ENCODE measurements at places on chromosomes 2 and 18.
A peak's percentile ranks its signal among the peaks of the same experiment; 100 is the strongest.

- DNase-seq, result no peak
These were observed 178.7 kb upstream of the FAM98A start for GRCh38 chr2:33777786-33778185.

DNA sequence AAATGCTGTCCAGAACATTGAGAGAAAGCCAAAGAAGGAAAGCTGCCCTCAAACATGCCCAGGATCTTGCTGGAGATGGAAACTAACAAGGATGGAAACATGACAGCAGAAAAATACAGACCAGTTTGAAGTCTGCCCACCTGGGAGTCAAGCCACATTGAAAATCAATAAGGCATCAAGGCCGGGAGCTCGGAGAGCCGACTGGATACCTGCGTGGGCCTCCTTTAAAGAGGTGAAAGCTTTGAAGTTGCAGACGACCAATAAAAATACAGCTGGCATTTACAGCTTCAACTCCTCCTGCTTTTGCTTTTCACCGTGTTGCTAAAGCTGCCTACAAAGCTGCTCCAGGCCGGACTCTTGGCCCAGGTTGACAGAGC is 279.7 kb downstream of the SRBD1 start:
- no peak for DNase-seq

DNA sequence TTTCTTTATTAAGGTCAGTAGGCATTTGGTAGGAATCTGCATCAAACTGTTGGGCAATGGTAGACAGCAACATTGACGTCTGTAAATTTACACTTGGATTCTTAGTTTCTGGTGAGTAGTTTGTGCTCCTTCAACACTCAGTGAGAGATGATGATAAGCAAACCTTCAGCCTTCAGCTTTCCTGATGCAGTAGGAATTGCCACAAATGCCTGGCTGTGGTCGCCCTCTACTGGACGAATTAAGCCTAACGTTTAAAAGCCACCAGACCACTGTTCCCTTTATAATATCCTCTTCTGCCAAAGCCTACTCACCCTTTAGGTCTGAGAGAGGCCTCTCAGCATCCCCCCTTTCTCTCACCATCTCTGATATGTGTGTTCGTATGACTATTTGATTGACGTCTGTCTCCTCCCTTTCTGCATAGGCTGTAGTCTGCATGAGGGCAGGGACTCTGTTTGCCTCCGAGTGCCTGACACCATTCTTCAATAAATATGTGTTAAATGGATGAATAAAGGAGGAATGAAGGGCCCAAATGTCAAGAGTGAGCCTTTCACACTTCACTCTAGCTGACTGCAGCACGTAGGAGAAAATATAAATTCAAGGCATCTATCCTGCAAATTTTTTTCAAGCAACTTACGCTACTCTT is 47.0 kb upstream of the PLEKHM3 start:
- DNase-seq, result peak; percentile 83

- peak; percentile 54 for DNase-seq
These were observed 1.1 kb downstream of the HK2 start for GRCh38 chr2:74834792-74835755.

DNA sequence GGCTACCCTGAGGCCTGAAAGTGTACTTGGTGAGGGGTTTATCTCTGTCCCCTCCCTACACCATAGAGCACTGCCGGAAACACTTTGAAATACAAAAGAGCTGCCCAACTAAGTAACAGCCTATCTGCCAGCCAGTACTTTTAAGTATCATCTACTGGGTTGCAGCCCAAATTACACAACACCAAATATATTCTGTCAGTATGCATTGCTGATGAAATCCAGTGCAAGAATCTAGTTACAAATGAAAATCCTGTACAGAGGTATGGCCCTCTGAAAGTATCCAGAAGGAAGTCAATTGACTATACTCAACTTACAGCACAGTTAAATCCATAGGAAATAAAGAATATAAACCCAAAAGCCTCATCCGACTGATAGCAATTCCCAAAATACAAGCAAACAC is 280.8 kb downstream of the CCDC85A start:
- peak; percentile 54 for DNase-seq

DNA sequence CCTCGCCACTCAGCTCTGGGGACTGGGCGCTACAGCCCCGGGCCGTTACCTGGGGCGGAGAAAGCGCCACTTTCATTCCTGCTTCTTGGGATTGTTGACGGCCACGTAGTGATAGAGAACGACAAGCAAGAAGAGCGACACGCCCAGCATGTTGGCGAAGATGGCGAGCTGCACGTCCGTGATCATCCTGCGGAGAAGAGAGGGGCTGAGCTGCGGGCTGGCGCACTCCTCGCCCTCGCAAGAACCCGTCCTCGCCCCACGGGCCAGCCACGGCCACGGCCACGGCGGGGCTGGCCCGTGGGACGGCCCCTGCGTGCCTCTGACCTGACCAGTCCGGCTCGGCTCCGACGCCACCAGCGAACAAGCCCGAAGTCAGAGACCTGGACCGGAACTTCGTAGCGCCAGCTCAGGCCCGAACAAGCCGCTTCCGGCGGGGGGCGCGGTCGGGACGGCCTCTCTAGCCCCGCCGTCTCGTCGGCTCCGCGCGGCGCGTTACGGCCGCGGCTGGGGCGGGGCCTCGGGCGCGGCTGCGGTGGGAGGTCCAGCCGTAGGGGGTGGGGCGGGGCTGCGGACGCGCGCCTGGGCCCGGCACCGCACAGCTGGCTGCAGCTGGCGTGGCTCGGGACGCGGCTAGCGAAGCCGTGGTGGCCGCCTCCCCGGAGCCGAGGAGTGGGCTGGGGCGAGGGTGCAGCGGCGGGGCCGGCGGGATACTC is at the start of gene OST4:
Gene OST4, minus strand, starts transcription at position 378 of the 713 bp plus-strand sequence.
- DNase-seq, result peak; percentile 90

- no peak for DNase-seq
These were observed 4.1 kb downstream of the BCL11A start for GRCh38 chr2:60549238-60549927.

DNA sequence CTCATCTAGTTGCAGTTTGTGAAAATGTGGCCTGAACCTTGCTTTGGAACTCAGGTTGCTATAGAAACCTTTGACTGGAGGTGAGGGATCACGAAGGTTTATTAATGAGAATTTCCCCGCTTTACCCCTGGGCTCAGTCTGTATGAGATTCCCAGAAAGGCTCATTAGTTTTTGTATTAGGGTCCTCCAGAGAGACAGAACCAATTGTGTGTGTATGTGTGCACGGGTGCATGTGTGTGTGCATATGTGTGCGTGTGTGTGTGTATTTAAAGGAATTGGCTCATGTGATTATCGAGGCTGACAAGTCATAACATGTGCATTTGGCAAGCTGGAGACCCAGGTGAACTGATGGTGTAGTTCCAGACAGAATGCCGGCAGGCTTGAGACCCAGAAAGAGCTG is 113.8 kb upstream of the DLX2 start:
- DNase-seq, result no peak

- no peak for DNase-seq
These were observed 7.7 kb upstream of the SLC35F6 start for GRCh38 chr2:26756337-26756736.

- no peak for DNase-seq
These were observed 62.8 kb downstream of the ABCB11 start for GRCh38 chr2:168968342-168968741.

DNA sequence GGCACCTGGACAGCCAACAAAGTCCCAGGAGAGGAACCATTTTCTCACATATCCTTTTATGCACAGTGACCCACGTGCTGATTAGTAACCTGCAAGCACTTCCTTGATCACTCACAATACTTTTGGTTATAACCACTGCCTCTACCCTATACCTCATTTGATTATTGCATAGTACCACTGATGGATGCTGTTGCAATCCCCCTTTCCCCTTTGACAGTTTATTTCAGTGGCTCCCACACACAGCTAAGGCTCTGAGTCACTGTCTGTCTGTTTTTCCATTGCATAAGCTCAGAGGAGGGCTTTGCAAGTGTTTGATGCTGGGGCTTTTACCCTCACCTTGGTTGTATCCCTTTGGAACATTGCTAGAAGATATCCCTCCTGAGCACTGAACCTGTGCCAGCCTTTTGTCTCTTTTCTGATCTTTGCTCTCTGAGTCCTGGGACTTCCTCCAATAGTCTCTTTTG is 101.7 kb upstream of the RBBP8 start:
- DNase-seq, result peak; percentile 84

DNA sequence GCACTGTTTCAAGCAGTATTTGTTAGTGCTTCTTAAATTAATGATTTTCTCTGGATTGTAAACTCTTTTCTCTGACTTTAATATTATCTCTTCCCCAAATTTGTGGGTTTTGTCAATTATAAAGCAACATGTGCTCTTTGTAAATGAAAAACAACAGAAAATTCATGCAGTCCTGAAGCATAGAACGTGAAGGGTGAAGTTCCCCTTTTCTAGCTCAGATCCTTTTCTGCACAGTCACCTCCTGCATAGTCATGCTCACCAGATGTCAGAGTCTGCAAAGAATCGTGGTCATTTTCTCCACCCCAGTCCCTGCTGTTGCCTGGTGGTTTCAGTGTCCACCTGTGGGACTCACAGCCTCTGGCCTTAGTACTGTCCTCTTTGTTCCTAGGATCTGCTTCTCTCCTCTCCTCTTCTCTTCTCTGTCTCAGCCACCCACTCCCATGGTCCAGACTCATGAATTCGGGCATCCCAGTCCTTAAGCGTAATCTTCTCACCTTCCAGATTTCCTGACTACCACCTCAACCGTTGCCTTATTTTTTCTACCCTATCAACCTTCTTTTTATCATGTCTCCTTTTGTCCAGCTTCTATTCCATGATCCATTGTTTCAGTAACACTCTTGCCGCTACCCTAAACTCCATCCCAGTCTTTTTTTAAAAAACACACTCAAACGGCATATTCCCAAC is 229.1 kb downstream of the RTP5 start:
- DNase-seq, result peak; percentile 22

- DNase-seq, result no peak
These were observed 14.0 kb downstream of the ALPG start for GRCh38 chr2:232420463-232421188.
